ENCODE measurements at places on chromosomes 3 and 15.

- DNase-seq: no peak
Measured at GRCh38 chr3:197880491-197881269, 69.3 kb upstream of the RPL35A start.

DNA sequence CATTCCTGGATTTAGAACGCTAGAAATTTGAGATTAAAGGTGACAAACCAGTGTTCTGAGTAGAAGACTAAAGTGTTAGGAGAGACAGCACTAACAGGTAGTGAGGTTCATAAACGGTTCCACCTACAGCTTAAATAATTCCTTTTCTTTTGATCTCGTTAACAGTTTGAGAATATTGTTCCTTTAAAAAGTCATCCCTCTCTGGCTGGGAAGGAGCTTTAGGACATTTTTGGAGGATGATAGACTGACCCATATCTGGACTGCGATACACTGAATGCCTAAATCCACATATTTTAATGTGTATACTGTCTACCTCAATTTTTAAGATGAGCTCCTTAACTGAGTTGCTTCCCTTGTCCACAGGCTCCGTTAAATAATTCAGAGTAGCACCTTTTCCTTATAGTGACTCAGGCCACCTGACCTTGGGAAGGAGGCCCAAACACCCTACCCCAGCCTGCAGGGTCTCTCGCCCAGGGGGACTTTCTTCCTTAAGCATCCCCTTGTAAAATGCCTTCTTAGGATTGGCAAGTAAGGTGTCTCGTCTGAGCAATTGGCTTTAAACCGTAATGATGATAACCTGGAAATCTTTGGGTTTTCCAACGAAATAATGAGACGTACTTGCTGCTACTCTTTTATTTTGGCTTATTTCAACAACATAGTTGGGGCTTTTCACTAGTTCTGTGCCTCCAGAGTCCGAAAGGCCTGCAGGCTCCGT is 3.3 kb downstream of the TRIM71 start:
- no peak for DNase-seq

DNA sequence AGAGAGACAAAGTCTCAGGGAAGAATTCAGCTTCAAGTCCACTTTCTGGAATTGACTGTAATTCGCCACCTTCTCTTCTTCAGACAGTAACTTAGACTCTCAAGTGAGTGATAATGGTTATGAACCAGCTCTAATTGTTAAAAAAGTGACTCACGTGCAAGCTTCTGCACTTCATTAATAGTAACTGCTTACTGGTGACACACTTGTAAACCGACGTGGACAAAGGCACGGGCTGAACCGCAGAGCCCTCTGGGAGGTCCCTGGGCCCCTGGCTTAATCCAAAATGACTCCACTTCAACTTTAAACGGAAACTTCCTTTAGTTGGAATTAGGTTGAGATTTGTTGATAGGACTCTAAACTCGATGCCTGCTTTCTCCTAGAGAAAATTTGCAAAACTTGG is 17.0 kb downstream of the MUC4 start:
- no peak for DNase-seq

DNA sequence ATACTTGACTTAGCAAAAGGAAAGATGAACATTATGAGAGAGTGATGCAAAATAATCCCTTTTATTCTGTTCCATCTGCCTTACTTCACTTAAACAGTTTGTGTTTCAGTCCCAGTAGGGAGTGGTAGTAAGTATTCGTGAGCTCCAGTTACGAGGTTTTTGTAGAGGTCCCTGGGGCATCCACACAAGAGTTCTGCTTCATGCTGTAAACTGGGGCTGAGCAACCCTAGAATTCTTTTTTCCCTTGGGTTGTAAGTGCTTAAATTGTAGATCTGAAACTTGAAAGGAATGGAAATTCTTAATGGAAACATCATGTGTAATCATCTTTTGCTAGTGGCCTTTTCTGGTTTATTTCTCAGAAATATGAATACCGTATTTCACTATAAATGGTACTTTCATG is 79.5 kb downstream of the SEMA6D start:
- DNase-seq: no peak

DNA sequence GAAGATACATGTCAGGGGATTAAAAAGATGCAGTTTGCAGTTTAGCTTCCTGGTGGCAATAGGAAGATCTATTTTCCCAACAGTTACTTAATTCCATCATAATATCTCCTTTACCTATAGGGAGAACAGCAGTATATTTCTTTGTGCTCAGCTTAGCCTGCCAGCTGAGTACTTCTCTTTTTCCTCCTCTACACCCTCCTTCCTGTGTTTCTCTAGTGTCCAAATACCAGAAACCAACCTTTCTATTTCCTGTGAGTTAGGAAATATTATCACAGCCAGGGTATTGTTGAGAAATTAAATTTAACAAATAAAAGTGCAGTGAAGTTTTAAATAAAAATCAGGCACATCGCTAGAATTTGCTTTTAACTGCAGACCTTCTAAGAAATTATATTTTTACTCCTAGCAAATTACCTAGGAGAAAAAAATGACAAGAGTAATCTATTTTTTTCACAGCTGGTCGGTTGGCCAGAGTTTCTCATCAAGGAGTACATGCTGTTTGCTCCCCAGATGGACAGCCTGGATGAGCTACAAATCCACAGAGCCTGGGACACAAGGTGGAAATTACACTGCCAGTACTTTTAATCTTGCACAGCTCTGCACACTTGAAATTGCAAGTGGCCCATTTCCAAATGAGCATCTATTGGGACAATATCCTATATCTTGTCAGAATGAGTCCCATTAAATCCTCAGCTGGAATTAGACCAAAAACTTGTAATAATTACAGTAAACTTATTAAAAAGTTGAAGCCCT is 185.2 kb upstream of the CFAP20DC start:
- no peak for DNase-seq

GRCh38 chr15:40900256-40901052 is 6.2 kb downstream of the VPS18 start:
- no peak for DNase-seq

- DNase-seq: no peak
Measured at GRCh38 chr3:126551121-126551838, 7.5 kb downstream of the C3orf22 start.

- no peak for DNase-seq
Measured at GRCh38 chr15:44811337-44811736, 75.0 kb downstream of the TRIM69 start.

- no peak for DNase-seq
Measured at GRCh38 chr3:115100806-115101205, 46.3 kb downstream of the ZBTB20 start.

- DNase-seq: no peak
Measured at GRCh38 chr15:23897091-23897490, 210.0 kb upstream of the NDN start.

- no peak for DNase-seq
Measured at GRCh38 chr3:58798312-58798711, 131.7 kb upstream of the FAM3D start.

DNA sequence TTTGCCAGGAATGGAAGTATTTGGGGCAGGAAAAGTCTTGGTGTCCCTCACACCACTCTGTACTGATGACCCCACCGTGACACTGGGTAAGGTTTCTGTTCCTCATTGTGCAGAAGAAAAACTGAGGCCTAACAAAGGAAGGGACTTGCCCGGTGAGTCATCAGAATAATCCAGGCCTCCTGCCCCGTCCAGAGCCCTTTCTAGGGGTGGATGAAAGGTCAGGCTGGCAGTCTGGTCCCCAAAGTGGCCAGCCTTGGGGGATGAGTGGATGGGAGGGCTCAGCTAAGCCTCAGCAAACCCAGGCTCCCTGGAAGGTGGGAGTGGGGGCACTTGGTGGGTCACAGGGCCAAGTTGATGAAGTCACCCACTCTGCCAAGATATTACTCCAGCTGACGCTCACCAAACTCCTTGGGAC is 2.3 kb upstream of the DNAH1 start:
- no peak for DNase-seq

DNA sequence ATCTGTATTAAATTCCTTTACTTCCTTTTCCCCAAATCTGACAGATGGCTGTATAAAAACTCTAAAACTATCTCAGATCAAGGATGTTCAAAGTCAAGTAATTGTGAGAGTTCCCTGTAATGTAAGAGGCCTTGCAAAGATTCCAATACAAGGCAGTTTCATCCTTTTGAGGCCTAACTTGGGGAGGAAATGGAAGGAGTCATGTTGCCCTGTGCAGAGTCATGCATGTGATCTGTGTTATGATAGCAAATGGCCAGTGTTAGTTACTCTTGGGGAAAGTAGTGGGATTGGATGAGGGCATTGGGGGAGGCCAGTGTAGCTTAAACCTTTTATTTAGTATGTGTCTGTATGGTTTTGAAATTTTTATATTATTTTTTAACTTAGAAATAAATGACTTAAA is 23.7 kb upstream of the FBXL22 start:
- no peak for DNase-seq

GRCh38 chr3:180306691-180307090 is 270.0 kb upstream of the PEX5L start:
- no peak for DNase-seq

Data from stimulated activated CD4-positive, alpha-beta T cell treated with anti-CD3 and anti-CD28 coated beads, Interleukin-12 subunit alpha, Interleukin-12 subunit beta, amount 100 ng/mL, for 4 hours (primary cell).